ENCODE measurements at places on chromosomes 6 and 20.

- no peak for DNase-seq
These were observed 620 bp downstream of the TJAP1 start for GRCh38 chr6:43478008-43478372.

DNA sequence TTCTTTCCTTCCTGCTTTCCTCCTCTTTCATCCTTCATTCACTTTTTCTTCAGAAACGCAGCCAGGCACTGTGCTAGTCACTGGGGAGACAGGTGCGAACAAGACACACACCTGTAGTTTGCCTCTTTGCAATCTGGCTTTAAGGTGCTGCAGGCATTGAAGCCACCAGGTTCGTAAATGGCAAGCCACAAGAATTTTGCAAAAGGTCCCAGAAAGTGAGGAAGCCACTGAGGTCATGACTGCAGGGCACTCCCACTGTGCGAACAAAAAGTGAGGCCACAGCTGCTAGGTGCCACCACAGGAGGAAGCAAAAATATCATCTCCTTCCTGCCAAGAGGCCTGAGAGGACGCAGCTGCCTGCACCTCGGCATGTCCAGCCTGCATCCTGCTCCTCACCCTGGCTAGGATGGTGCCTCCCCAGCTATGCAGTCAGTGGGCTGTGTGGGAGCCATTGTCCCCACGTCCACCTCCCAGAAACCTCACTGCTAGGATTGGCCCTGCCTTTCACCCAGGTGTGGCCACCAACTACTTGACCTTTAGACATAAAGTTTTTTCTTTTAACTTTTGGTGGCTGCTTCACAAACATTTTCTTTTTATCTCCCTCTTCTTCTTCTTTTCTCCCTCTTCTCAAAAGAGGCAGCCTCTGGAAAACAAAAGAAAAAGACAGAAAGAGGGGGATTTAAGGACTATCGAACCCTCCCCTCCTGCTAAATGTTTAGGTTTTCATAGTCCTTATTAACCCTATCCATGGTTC, 230.8 kb downstream of the BCAS1 start:
- DNase-seq = no peak

DNA sequence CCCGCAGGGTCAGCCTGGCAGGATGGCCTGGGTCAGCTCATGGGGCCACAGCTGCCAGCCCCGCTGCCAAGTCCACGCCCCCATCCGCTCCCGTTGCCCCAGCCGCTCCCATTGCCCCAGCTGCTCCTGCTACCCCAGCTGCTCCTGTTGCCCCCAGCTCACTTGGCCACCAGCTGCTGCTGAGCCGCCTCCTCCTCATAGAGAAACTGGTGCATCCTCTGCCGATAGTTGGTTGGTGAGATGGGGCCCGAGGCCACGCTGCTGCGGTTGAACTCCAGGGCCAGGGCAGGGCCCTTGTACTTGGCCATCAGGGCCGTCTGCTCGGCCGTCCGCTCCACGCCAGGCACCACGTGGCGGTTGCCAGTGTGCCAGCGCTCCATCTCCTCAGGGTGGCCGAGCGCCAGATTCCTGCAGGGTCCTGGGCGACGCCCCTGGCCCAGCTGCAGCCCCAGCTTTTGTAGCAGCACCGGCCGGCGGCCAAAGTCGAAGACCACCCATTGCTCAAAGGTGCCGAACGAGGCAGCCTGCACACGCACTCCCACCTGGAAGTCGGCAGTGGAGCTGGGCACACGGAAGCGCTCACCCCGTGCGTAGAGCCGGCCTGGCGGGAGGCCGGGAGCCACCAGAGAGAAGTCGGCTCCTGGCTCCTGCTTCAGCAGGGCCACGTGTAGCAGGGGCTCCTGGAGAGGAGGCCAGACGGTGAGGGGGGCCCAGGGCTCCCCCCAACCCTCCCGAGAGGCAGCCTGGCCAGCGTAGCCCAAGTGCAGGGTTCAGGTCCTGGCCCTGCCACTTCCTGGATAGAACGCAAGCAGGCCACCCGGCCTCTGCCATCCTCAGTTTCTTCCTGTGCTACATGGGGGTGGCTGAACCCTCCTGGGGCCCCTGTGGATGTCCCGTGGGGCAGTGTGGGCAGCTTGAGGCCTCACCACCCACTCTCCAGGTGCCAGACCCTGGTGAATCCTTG, 4.8 kb downstream of the HELZ2 start:
- no peak for DNase-seq

DNA sequence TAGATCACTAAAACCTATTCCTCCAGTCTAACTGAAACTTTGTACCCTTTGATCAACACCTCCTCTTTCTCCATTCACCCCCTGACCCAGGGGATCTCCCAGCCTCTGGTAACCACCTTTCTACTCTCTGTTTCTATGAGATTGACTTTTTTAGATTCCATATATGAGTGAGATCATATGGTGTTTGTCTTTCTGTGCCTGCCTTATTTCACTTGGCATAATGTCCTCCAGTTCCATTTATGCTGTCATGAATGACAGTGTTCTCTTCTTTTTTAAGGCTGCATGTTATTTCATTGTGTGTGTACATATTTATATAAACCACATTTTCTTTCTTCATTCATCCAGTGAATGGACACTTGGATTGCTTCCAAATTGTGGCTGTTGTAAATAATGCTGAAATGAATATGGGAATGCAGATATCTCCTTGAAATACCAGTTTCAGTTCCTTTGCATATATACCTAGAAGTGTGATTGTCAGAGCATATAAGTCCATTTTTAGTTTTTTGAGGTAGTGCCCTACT, 57.7 kb downstream of the DHX35 start:
- no peak for DNase-seq

GRCh38 chr6:6863970-6864639, 243.7 kb upstream of the RREB1 start:
- no peak for DNase-seq

- no peak for DNase-seq
These were observed 38.9 kb upstream of the GFOD1 start for GRCh38 chr6:13526357-13526726.

DNA sequence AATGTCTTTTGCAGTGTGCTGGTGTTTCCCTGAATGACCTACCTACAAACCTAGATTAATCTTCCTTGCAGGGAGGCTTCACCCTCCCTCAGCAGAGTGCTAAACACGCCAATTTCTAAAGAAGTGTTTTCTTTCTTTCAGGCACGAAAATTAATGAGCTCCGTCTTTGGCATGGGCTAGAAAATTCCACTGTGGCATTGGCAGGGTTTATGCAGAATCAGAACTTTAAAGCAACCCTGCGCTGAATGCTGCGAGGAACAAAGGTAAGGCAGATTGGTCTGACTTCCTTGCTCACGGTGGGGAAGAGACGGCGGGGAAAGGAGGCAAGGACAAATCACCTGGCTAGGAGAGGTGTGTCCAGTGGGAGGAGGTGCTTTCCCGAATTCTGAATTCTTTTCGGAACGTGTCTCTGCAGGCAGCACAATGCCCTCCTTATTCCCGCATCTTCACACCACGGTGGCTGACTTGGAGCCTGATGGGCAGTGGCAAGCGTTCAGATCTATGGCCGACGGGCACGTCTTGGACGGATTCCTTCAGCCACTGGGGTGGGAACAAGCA, 6.2 kb upstream of the BANF2 start:
- no peak for DNase-seq

GRCh38 chr20:22160101-22160652, 424.2 kb downstream of the FOXA2 start:
- no peak for DNase-seq

GRCh38 chr6:36315921-36316320, 20.8 kb downstream of the BNIP5 start:
- DNase-seq = no peak

GRCh38 chr6:148867862-148868261, 121.0 kb downstream of the UST start:
- no peak for DNase-seq

DNA sequence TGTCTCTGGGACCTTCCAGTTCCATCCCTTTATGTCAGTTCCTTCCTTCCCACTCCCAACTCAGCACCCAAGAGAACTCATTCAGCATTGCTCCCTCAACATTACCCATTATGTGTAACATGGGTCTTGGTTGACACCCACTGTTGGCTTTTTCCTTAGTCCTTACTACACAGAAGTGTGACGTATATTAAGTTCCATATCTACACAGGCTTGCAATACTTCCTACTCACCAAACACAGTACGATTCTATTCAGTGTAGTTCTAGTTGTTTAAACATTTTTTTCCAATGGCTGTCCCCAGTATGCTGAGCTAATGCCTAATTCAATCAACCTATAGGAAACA, 37.7 kb downstream of the ARHGAP18 start:
- no peak for DNase-seq

GRCh38 chr6:90350689-90351554, 54.3 kb upstream of the BACH2 start:
- no peak for DNase-seq

DNA sequence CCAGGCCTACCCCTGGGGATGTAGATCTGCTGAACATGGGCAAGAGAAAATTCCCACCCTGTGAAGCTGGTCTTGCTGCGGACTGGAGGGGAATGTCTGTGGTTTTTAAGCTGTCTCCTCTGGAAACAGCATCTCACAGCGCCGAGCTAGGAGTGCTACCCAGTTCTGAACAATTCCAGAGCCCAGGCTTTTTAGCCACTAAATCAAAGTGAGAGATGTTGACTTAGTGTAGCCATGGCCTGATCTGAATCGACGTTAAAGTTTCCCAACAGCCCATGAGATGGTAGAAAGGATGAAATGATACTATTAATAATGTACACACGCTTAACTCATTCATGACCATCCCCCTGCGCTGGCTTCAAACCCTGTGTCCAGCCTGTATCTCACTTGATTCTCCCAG, 63.7 kb downstream of the KCNB1 start:
- no peak for DNase-seq

DNA sequence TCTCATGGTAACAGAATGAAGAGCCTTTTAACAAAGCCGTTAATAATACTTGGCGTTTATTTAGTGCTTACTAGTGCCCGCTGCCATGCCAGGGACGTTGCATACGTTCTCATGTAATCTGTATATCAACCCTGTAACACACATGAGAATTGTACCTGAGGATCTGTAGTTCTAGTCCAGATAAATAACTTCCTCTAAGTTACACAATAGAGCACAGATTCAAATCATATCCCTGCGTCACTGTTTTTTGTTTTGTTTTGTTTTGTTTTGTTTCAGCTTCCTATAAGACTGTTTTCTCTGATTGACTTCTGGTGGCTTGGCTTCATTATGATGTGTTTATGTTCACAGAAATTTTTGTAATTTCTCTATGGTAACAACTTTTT, 553 bp downstream of the ZSCAN16 start:
- no peak for DNase-seq

- DNase-seq = no peak
These were observed 63.8 kb downstream of the ELOVL5 start for GRCh38 chr6:53284901-53285300.

- no peak for DNase-seq
These were observed at the start of gene SPO11 for GRCh38 chr20:57329608-57330221. Gene SPO11 (plus strand): TSS chr20:57329803. CDS start chr20:57329868, 65 bp downstream.

Measured in GM19239 (cell line).